ENCODE measurements at places on chromosomes 6 and 20.
A peak's percentile ranks its signal among the peaks of the same experiment; 100 is the strongest.

DNA sequence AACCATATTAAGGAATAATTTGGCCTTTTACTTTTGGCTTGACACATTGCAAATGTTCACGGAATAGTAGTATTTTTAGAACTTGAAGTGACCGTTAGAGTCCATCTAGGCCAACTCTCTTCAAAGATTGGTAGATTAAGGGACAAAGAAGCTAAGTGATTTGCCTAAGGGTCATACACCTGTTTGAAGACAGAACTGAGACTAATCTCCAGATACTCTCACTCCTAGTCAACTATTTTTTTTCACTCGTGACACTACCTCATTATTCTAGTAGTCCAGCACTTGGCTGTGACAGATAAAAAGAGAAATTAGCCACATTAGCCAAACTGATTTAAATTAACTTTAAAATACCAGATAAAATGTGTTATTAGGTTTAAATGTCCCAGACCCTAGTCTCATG lies 10.6 kb downstream of the ACSS2 start:
- no peaks in the 10 kb centered on the region for H3K36me3 ChIP-seq
- no peak for DNase-seq
- no peaks in the 10 kb centered on the region for H3K27me3 ChIP-seq
- no peak overlapping the region for H3K4me3 ChIP-seq
- H3K4me1 ChIP-seq = peaks cover 12% of the 10 kb centered on the region
- H3K27ac ChIP-seq = no peak overlapping the region

DNA sequence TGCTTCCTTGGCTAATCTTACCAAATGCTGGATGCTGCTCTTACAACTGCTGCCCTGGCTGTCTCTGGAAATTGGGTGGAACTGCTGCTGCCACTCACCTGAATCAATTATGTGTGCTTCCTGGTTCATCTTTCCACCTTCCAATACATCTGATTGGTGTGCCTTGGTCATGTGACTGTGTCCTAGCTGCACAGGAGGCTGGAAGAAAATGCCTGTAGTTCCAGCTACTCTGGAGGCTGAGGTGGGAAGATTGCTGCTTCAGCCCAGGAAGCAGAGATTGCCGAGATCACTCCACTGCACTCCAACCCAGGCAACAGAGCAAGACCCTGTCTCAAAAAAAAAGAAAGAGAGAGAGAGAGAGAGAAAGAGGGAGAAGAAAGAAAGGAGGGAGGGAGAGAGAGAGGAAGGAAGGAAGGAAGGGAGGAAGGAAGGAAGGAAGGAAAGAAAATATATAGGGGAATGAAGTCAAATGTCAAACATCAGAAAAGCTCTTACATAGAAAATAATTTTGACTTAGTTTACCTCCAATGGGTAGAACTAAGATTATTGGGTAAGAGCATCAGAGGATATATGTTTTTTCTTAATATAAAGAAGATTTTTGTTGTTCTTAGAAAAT lies 14.1 kb upstream of the PPARD start:
- peak; percentile 41 for DNase-seq
- H3K27ac ChIP-seq = peak overlapping the region; percentile 6
- H3K27me3 ChIP-seq = no peaks in the 10 kb centered on the region

- peak overlapping the region; percentile 88 for H3K4me3 ChIP-seq
- H3K27ac ChIP-seq = peak overlapping the region; percentile 78
- H3K4me1 ChIP-seq = peaks cover 14% of the 10 kb centered on the region
- H3K36me3 ChIP-seq = no peaks in the 10 kb centered on the region
- DNase-seq = peak; percentile 33
Observed at GRCh38 chr6:138988469-138988834, 399 bp upstream of the REPS1 start.

DNA sequence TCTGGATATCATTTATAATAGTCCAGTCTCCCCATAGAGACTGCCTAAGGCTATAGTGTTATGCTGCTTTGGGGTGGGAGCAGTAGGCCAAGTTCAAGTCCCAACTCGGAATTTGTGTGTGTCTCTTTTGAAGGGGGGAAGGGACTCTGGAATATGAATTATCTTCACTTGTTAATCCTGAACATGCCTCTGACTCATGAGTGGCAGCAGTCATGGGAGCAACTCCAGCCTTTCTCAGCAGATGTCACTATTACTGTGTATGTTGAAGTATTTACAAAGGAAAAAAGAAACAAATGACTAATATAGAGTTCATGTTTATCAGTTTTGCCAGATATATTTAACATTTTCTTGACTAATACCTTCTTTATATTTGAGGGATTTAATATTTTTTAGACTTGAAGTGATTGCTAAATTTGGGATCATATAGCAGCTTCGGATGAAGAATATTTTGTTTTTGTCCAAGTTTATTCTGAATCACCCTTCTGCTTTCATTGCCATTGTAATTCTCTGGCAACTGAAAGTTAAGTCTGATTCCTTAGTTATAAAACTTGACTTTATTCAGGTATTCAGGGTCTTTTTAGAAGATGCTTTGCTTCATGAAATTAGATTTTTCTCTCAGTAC lies 23.4 kb downstream of the FAM217A start:
- H3K27ac ChIP-seq = peak overlapping the region; percentile 24
- no peaks in the 10 kb centered on the region for H3K27me3 ChIP-seq
- H3K36me3 ChIP-seq = peaks cover 23% of the 10 kb centered on the region
- H3K4me1 ChIP-seq = peaks cover 16% of the 10 kb centered on the region
- no peak overlapping the region for H3K4me3 ChIP-seq
- peak; percentile 28 for DNase-seq

DNA sequence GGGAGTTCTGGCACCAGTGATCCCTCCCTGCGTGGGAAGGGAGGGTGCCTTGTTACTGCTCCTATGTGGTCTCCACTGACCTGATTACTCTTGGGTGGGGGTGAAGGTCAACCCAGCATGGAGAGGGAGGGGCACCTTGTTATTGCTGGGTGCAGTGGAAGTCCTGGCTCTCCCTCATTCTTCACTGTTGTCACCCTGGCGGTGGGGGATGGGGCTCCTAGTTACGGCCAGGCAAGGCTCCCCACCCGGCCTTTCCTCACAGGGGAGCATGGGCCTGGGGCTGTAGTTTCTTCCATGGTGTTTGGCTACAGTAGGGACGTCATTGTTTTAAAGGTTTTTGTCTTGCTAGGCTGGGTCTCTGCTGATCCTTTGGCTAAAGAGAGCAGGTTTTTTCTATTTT lies 40.8 kb downstream of the PACSIN1 start:
- no peaks in the 10 kb centered on the region for H3K4me1 ChIP-seq
- DNase-seq = no peak

DNA sequence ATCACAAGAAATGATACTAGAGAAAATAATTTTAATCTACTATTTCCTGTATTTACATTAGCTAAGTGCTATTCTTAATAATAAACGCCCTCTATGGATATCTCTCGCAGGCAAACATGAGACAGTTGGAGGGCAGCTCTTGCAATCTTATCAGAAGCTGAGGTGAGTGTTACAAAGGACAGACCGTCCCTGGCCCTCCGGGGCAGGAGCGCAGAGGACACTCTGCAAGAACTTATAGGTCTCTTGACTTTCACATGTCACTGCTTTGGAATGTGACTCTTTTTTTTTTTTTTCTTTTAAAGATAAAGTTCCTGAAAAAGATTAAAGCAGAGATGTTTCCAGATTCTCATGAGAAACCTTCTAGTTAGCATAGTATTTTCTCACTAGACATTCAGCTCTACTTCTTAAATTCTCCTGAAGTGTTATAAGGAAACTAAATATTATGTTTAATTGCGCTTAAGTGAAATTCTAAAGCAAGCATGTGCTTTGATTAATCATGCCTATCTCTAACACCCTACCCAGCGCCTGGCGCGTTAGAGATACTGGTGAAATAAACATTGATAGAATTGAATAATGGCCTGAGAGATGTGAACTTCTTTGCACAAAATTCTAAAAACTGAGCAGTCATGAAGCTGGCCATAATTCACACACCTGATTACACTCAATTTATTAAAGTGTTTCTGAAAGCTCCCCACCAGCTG lies 57.4 kb downstream of the SYTL3 start:
- no peaks in the 10 kb centered on the region for H3K36me3 ChIP-seq
- no peak overlapping the region for H3K4me3 ChIP-seq
- peaks cover 15% of the 10 kb centered on the region for H3K4me1 ChIP-seq
- no peak overlapping the region for H3K27ac ChIP-seq
- no peaks in the 10 kb centered on the region for H3K27me3 ChIP-seq
- no peak for DNase-seq
